ENCODE measurements at places on chromosomes 4 and X.

DNA sequence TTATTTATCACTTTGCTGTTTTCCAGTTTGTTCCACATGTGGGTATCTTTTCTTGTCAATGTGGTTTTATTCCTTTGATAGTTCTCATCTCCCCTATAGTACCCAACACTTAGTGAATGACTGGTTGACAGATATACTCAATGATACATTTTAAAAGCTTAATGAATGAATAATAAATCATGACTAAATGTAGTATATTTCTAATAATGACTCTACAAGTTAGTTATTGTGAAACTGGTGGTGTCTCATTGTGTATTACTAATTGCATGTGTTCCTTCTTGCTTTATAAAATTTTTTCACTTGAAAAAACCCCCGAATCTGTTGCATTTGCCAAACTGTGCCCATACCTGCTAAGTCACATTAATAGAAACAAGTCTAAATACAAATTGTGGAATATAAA, 95.4 kb downstream of the MBNL3 start:
- no peak for DNase-seq

DNA sequence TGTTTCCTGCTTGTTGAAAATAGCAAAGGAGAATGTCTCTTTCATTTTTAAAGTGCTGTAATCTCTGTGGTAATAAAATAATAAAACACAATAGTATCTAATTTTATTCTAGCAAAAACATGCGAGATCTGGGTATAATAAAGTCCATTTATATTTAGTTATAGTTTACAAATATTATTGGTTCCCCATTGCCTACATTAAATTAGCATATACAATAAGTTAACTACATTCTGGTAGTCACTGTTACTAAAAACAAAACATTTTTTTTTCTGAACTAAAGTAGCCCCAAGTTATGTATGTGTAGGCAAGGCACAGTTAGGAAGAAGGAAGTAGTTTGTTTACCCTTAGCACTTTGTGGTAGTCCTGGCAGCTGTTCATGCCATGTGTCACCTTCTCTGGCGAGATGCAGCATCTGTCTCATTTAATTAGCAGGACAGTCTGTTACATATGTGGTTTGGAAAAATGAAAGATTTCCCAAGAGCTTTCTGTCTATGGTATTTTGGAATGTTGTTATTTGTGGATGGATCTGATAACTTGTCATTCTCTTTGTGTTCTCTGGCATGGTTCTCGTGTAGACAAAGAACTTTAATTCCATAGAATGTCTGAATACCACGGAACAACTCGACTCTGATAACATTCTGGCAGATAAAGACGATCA, 231.3 kb upstream of the PITX2 start:
- DNase-seq, result peak; percentile 14

GRCh38 chr4:41600243-41600912, 62.4 kb downstream of the LIMCH1 start:
- DNase-seq, result no peak

- DNase-seq, result no peak
Measured at GRCh38 chr4:95580226-95580625, 31.5 kb upstream of the UNC5C start.

- DNase-seq, result no peak
Measured at GRCh38 chrX:120612086-120612485, 8.2 kb downstream of the MCTS1 start.

DNA sequence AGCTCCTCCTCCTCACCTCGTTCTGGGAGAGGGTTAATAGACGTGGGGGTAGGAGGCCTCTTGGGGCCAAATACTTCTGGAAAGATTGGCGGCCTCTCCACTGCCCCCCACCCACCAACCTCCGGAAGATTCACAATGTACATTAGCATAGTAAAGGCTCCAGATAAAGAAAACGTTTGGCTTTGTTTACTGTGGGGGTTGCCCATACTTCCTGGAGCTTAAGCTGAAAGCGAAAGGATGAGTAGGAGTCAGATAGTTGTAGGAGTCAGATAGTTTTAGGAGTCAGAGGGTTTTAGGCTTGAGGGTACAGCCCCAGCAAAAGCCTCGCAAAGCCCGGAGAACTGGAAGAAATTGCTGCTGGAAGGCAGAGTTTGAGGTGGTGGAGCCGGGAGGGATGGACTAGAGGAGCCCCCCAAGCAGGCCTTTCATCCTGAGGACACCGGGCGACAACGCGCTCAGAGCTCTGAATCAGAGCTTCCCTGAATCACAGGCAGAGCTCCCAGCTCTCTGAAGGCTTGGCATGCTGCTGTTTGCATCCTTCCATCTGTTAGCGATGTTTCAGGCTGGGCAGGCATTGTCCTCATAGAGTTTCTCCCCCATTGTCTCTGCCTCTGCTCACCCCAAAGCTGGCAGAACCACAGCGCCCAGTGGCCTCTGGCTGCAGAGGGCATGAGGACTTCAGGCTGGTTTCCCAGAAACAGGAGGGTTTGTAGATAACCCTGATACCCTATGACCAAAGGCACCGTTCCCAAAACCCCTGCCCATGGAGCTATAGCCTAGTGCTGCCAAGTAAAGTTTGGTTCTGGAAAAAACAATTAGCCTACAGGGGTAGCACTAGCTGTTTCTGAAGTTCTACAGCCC, 280.7 kb downstream of the BCOR start:
- DNase-seq, result no peak

GRCh38 chr4:168398589-168398988, 80.0 kb upstream of the DDX60 start:
- peak; percentile 19 for DNase-seq

- DNase-seq, result no peak
Measured at GRCh38 chr4:54568184-54568583, 89.6 kb upstream of the KIT start.

DNA sequence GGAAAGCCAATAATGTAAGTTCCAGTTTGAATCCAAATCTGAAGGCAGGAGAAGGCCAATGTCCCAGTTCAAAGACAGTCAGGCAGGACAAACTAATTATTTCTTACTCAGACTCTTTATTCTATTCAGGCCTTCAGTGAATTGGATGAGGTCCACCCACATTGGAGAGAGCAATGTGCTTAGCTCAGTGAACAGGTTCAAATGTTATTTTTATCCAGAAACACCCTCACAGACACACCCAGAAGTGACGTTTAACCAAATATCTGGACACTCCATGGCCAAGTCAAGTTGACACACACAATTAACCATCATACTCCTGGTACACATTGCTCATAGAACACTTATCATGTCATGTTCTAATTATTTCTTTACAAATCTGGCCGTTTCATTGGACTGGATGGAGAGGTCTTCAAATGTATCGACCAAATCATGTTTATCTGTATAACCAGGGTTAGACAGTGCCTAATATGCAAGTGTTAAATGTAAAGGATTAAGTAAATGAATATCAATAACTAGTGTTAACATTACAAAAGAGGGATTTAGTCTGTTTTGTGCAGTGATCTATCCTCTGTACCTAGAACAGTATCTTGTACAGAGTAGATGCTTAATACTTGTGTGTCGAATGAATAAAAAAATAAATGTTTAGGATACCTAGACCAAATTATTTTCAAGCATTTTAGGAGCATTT, 27.1 kb upstream of the XK start:
- DNase-seq, result no peak

GRCh38 chr4:153519687-153520086, 53.5 kb downstream of the TMEM131L start:
- DNase-seq, result peak; percentile 62

Measured in NB4 (cell line).